Head of caudate nucleus (tissue), 42 donors: ENCODE measurements at places on chromosomes 3 and 15.

DNA sequence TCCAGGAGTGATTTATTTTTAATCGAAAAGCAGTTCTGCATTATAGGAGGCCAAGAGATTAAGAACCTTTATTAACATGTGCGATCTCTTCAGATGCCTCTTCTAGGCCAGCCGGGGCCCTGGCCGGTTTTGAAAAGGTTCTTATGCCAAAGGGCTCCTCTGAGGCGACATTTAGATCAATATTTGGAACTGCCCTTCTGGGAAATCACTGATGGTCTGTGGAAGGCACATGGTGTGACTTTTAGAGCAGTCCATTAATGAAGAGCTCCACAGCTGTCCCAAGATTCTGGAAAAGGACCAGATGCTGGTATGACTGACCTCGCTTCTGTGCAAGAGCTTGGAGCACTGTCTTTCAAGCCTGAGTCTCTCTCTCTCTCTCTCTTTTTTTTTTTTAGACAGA, 19.7 kb downstream of the MGLL start:
- no peak for DNase-seq

DNA sequence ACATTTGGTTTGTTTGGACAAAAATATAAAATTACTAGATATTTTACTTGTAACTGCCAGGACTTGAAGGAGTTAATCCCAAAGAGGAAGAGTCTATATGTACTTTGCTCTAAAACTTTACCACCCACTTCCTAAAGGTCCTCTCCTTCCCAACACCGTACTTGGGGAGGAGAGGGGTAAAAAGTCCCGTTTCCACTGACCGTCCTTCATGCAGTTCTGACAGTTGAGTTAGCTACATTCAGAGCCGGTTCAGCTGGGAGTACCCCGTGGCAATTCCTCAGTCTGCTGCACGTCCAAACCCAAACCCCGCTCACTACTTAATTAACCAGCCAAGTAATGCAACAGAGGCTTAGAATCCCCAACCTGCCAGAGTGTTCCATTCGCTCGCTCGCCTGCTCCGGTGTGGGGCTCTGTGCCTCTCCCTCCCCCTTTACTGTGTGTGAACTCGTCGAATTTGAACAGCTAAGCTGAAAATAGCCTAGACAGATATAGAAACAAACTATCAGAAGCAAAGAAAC, 519.7 kb downstream of the FOXP1 start:
- DNase-seq: peak; percentile 61

- no peak for DNase-seq
These were observed 40.0 kb downstream of the TRH start for GRCh38 chr3:130014526-130014925.

GRCh38 chr15:55403531-55403930, 4.6 kb downstream of the CCPG1 start:
- DNase-seq: no peak

- no peak for DNase-seq
These were observed 42.8 kb downstream of the BDH1 start for GRCh38 chr3:197512691-197513571.
